ENCODE measurements at places on chromosomes 6 and 20. TPM values are rescaled to one million over a fixed set of nuclear protein-coding genes. Genes with fewer than 3 reads are reported as not detected.

DNA sequence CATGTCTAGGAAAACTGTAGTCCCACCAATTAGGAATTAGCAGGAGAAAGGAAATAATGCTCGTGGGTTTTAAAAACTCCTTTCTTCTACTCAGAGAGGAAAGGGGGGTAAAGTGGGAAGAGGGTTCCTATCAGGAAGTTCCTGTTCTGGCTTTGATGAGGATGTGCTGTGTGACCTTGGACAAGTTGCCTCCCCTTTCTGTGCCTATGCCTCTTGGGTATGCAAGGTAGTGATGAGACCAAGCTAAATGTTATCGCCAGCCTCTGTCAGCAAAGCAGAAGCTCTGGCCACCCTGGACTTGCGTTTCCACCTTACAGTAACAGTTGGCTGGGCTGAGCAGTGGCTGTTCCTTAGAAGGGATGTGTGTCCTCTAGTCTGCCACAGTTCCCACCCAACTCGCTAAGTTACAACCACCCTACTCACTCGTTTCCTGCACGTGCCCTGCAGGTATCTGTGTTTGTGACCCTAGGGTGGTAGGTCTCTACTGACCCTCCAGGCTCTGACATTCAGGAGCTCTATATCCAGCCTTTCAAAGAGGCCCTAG is 110.0 kb downstream of the PREX1 start:
- DNase-seq, result no peak

DNA sequence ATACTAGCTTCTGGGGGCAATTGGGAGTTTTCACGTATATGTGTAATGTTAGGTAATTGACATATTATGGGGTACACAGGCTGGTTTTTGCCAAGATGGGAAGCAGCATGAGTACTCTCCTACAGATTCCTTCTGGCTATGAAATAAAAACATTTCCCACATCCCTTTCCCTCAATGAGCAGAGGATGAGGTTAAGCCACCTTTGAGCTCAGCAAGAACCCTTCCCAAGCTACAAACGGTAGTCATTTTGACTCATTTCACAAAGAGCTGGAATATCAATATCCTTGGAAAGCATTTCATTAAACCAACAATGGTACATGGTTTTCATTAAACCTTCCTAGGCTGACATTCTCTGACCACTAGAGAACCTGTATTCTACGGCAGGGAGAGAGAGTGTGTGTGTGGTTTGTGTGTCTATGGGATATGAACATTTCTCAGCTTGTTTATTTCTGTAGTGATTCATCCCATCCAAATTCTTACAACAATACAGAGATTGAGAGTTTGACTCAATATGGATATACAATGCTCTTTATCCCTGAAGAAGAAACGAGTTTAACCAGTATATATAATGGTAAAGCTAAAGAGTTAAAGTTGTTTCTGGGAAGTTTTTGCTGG is 119.5 kb downstream of the ARHGAP18 start:
- no peak for DNase-seq

Gene MYB
- total RNA-seq, result 8.3 TPM

DNA sequence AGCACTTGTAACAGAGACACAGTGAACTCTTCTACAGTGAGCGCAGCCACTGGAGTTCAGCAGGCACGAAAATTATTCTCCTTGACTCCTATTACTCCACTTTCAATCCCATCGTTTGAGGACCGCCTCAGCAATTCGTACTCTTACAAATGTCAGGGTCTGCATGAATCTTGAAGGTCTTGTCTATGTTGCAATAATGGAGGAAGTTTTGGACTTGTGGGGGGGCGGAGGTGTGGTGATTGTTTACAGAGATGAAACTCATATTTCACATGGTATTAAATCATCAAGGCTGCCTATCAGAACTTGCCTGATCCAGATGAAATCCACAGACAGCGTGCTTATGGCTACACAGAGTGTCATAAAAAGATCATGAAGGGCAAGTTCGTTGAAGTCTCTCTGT is 42.0 kb downstream of the SLC2A12 start:
- DNase-seq, result no peak

DNA sequence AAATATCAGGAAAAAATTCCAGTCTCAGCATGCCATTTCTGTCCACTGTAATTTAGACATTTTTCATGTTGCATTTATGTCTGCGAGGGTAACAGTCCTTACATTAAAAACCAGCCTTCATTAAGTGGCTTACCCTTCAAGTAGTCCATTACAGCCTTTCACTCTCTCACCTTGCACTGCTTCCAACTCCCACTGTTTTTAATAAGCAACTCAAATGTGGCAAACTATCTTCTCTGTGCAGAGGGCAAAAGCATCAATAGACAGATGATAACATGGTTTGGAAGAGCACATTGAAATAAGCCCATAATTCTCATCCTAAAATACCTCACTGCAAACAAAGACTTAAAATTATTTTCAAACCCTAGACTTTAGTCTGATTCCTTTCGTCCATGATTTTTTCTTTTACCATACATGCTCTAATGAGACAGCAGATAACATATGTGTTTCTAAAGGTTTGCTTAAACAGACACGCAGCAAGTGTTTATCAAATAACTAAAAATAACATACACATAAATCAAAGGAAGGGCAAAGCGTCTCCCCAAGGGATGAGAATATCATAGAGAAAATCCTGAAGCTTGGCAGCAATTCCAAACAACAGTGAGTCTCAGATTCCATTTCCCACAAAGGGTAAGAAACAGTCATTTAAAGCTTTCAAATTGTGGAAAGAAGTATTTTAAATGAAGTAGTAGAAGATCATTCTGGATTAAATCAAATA is 130.4 kb downstream of the PTPRK start:
- no peak for DNase-seq

DNA sequence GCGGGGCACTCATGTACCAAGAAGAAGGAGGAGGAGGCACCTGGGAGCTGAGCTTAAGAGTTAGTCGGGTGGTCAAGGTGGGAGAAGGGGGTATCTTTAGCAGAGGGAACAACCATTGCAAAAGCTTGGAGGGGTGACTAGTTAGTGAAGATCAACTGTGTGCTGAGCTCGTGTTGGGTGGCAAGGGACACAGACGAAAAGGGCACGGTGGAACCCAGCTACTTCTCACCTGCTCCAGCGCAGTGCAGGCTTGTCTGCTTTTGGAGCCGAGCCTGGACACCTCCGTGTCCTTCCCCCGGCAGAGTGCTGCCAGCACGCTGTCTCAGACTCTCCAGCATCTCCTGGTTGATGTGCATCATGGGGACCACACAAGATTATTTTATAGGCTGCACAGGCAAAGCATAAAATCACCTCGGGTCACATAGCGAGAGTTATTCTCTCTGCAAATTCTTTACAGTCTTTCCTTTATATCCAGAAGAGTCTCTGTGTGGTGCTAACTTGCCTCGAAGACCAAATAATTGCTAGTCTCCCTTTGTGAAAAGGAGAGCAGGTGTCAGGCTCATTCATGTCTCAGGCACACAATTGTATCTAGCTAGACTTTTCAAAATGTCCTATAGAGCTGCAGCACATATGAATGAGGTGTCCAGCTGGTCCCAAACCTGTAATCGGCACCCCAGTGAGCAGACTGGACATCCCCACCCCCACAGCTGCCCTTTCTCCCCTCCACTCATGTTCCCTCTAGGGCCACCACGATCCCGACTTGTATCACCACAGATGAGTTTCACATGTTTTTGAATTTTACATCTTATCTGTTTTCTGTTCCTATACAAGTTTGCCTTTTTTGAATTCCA is 123.4 kb downstream of the CEBPB start:
- no peak for DNase-seq

DNA sequence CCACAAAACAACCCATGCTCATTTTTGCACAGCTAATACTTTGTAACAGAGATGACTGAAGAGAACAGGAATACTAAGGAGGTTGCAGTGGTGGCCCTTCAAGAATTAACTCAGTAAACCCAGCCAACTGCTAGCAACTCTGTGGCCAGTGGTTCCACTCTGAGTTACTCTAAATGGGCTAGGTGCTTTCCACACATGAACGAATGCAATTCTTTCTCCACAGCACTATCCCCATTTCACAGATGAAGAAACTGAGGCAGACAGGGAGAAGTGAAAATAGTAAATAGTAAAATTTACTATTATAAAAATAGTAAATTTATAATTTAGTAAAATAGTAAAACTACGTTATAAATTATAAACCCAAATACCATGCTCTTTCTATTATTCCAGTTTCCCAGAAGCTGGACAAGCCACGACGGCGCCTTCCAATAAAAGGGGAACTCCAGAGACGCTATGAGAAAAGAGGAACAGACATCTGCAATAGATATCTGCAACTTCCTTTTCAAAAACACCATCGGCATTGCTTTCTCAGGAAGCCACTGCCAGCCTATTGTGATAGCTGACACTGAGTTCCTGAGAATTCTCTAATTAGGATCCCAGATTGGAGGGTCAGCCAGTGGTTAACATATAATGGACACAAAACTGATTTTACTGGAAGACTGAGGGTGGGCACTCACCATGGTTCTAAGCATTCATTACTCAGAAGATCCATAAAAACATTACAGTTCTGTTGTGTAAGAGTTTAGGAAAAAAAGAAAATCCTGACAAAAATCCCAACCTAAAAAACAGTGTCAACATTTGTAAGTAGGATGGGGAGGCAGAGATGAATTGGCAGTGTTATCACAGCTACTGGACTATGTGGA is 16.2 kb downstream of the FKBP1A start:
- DNase-seq, result no peak

- no peak for DNase-seq
These were observed 45.3 kb upstream of the RIN2 start for GRCh38 chr20:19712721-19713260.

Gene BPIFA1
- not detected for total RNA-seq

- peak; percentile 28 for DNase-seq
These were observed 21.1 kb downstream of the BAG2 start for GRCh38 chr6:57193177-57193576.

GRCh38 chr20:1414982-1415381 is 22.1 kb upstream of the FKBP1A start:
- no peak for DNase-seq

Gene OR2J1
- not detected for total RNA-seq

Gene ISM1
- total RNA-seq, result not detected

Gene STMN3
- total RNA-seq, result 0.87 TPM

GRCh38 chr6:38871741-38872568 is 156.8 kb downstream of the DNAH8 start:
- peak; percentile 61 for DNase-seq

DNA sequence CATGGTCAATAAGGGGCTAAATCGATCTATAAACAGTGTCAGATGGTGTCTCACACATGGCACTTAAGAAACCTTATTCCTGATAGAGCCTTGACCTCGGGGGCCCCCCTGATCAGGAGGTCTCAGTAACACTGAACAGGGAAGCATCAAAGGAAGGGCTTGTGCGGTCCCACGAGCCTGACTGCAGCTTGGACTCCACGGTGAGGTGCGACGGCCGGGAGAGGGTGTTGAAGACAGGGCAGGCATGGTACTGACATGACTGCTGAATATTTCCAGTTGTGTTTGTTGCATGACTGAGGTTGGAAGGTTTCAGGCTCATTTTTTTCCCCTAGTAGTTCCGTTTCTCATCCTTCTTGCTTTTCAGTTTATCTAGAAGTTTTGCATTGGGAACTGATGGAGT is 107.1 kb upstream of the JAG1 start:
- DNase-seq, result no peak

DNA sequence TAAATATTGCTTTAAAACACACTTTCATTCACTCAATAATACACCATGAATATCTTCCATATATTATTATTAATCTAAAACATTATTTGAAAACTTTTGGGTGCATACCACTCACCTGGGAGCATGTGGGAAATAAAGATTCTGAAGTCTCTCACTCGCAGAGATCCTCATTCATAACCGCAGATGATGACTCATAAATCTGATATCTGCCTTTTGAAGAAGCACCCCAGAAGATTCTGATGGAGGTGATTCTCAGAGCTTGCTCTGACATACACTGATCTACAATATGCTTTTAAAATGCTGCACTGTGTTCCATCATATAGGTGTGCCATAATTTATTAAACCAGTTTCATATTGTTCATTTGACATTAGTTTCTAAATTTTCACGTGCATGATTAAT is 135.0 kb upstream of the SGK1 start:
- DNase-seq, result no peak

Gene SEL1L2
- total RNA-seq, result not detected

DNA sequence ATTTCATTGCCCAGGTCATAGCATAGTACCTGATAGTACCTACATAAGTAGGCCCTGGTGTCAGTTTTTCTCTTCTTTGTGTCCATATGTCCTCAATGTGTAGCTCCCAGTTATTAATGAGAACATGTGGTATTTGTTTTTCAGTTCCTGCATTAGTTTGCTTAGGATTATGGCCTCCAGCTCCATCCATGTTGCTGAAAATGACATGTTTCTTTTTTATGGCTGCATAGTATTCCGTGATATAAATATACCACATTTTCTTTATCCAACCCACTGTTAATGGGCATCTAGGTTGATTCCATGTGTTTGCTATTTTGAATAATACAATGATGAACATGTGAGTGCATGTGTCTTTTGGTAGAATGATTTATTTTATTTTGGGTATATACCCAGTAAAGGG is 641.6 kb downstream of the RFPL4B start:
- no peak for DNase-seq

GRCh38 chr6:37069639-37070038 is 64.2 kb downstream of the FGD2 start:
- no peak for DNase-seq

GRCh38 chr20:62277253-62277652 is 25.5 kb upstream of the ADRM1 start:
- no peak for DNase-seq

GRCh38 chr6:113347436-113347835 is 509.7 kb upstream of the MARCKS start:
- DNase-seq, result no peak

DNA sequence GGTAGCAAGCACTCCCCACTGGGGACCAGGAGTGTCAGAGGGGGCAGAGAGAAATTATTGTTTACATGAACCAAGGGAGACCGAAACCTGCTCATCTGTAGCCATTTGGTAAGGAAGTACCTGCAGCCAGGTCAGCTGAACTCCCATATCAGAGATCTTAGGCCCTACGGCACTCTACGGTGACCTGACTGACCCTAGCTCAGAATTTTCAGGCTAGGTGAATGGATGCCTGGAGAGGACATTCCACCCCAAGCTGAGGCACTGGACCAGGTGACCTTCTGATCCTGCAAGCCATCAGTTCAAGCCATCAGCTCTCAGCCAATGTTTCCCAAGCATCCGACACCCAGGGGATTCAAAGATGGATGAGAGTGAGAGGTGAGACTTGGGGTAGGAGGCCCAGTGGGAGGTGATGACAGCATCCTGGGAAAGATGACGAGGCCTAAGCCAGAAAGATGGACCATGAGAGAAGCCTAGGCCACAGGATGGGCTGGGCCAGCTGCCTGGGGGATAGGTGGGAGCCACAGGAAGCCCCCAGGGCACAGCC is 2.8 kb downstream of the ANGPT4 start:
- no peak for DNase-seq

DNA sequence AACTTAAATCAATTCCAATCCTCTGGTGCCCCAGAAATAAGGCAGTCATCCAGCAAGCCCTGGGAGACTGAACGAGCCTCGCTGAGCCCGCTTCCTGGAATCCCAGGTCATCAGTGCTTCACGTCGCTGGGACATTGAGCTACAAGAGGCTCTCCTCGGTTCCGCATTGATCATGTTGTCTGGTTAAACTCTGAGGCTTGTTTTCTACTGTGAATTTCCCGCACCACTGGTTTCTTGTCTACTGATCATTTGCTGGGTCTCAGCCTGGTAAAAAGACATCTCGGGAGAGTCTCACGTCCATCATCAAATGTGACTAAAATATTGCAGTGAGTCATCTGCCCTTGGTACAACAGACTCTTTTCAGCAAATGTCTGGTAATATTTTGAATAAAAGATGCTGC is 569.2 kb downstream of the QKI start:
- DNase-seq, result no peak

All from stomach (tissue), 19 donors.